GM23248 (cell line): ENCODE measurements at places on chromosomes 12 and 14. TPM values are rescaled to one million over a fixed set of nuclear protein-coding genes. Genes with fewer than 3 reads are reported as not detected.

Gene INHBC
- polyA plus RNA-seq, result 0.09 TPM in 1 of 2 replicates, not detected in the other

Gene L2HGDH
- polyA plus RNA-seq, result 1.8 and 2.0 TPM in 2 replicates

Gene PZP
- polyA plus RNA-seq, result not detected in 2 replicates

Gene ZNF605
- polyA plus RNA-seq, result 5.7 and 7.5 TPM in 2 replicates

Gene HRK
- not detected in 2 replicates for polyA plus RNA-seq

Gene GPD1
- not detected in 2 replicates for polyA plus RNA-seq

Gene SDS
- polyA plus RNA-seq, result not detected in 2 replicates

DNA sequence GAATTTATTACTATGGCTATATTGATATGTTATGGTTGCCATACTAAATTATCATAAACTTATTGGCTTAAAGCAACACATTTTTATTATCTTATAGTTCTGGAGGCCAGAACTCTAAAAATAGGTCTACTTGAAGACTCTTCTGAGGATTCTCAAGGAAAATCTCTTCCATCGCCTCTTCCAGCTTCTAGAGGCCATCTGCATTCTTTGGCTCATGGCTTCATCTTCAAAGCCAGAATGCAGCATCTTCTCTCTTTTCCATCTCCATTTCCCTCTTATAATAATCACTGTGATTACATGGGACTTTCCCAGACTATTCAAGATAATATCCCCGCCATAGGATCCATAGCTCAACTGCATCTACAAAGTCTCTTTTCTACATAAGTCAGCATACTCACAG is 385.4 kb downstream of the RMST start:
- no peaks in the 10 kb centered on the region for H3K4me1 ChIP-seq
- no peak overlapping the region for H3K4me3 ChIP-seq
- no peak for DNase-seq

DNA sequence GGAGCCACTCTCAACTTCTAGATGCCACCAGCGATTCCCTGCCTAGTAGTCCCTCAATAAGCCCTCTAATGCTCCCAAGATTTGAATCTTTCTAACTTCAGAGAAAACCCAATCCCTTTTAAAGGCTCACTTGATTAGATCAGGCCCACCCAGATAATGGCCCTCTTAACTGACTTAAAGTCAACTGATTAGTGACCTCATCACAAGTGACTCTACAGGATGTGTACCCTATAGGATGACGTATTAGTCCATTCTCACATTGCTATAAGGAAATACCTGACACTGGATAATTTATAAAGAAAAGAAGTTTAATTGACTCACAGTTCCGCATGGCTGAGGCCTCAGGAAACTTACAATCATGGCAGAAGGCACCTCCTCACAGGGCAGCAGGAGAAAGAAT is 49.1 kb downstream of the ANKS1B start:
- H3K27ac ChIP-seq, result no peak overlapping the region
- H3K4me1 ChIP-seq, result no peaks in the 10 kb centered on the region
- DNase-seq, result no peak
- no peak overlapping the region for H3K4me3 ChIP-seq
- no peaks in the 10 kb centered on the region for H3K36me3 ChIP-seq
- H3K27me3 ChIP-seq, result no peaks in the 10 kb centered on the region

- peak; percentile 78 for DNase-seq
- peak overlapping the region; percentile 16 for H3K27ac ChIP-seq
Measured at GRCh38 chr14:69242311-69243224, 17.4 kb upstream of the GALNT16 start.

DNA sequence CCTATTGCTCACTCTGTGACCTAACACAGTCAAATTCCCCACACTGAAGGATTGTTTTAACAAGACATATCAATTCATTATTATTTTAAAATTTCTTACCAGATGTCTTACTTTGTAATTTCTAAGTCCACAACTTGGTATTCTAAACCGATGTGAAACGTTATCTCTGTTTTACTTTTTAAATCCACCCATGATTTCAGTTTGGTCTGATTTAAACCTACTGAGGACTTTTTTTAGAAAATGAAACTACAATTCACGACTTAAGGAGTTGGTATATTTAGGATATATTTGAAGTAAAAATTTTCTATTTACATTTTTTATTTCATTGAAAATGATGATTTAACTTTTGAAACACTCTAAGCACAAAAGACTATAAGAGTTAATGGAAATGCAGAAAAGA is 35.1 kb upstream of the GRIP1 start:
- no peak overlapping the region for H3K4me3 ChIP-seq
- H3K27me3 ChIP-seq, result peaks cover 3% of the 10 kb centered on the region
- H3K27ac ChIP-seq, result no peak overlapping the region
- no peak for DNase-seq

DNA sequence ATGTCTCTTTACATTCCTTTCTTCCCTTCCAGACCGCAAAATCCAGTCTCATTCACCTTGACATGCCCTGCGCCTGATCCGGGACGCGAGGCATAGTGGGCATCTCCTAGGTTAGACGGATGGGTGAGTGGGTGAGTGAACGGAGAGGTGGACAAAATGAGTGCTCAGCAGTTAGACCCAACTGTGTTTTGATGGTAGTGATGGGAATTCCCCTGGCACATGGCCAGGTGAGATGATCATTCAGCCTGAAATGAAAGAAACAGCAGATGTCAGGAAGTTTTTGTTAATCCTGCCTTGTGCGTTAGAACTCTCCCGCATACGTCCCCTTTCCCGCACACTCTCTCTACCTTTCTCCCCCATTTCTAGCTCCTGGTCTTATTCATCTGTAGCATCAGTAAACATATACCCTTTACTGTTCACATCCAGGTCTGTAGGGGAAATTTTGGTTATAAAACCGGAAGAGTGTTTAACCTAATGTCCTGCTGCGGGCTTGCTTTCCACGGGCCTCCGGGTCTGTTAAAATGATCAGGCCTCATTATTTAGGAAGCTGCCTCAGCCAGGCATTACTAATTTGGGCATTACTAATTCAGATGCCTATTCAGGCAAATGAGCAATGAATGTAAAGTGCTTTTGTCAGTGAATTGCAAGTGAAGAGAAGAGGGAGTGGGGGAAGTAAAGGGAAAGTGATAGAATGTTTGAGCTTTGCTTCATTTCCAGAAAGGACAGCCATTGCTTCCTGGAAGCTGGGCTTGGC is 172.8 kb downstream of the ETV6 start:
- peak overlapping the region; percentile 53 for H3K27ac ChIP-seq
- peak overlapping the region; percentile 3; the same call in 1 of the 2 replicates for H3K4me3 ChIP-seq
- no peaks in the 10 kb centered on the region for H3K27me3 ChIP-seq
- no peaks in the 10 kb centered on the region for H3K36me3 ChIP-seq

DNA sequence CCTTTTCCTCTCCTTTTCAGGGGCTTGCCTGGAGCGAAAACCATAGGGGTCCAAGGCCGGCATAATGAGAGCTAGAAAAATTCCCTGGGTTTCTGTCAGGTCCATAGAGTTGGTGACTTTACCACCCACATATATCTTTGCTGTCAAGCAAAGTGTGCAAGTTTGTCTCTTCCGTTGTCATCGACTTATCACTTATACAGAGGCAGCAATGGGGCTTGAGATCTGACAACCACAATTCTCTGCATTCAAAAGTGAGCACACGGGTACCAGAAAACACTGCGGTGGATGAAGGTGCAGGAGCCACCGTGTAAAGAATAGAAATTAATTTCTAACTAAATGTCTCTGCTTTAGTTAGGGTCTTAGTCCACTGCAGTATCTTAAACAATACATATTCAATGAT is 162.3 kb downstream of the DAD1 start:
- no peaks in the 10 kb centered on the region for H3K36me3 ChIP-seq
- H3K4me1 ChIP-seq, result peaks cover 13% of the 10 kb centered on the region
- H3K27me3 ChIP-seq, result peaks cover 43% of the 10 kb centered on the region
- no peak overlapping the region for H3K27ac ChIP-seq
- DNase-seq, result no peak

DNA sequence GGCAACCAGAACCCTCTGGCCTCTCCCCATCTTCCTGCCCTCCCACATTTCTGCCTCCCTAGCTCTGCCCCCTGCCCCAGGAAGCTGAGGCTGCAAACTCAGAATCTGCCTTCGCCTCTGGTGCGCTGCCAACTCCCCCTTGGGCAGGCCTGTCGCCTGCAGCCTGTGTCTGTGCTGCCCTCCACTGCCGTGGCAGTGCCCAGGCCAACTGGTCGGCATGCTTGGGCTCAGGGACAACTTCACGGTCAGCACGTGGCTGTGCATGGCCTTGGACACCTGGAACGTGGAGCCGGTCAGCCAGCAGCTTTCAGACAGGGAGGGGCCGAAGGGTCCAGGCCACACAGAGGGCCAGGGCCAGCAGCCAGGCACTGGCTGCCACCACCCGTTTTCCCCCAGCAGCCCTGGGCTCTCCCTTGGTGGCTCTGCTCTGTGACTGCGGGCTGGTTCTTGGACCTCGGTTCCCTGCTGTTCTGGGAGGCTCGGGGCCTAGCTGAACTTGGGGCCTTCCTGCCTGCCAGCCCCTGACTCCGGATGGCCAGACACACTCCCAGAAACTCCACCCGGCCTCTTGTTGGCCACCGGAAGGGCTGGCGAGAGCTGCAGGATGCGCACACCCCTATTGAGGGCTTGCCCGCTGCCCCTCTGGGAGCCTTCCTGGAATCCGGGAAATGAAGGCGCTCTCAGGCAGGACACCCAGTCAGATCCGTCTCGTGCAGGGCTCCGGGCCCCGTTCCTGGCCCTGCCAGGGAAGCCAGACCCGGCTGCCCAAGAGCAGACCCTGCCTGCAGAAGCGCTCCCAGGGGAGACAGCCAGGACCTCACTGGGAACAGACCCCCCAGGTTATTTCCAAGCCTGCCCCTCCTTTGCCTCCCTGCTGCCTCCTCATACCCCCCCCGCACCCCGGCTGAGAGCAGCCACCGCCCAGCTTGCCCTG is 34.2 kb upstream of the PPP1R13B start:
- no peaks in the 10 kb centered on the region for H3K27me3 ChIP-seq
- H3K4me3 ChIP-seq, result no peak overlapping the region
- H3K27ac ChIP-seq, result no peak overlapping the region
- H3K36me3 ChIP-seq, result no peaks in the 10 kb centered on the region
- H3K4me1 ChIP-seq, result peaks cover 12% of the 10 kb centered on the region; the same call in 1 of the 2 replicates

GRCh38 chr14:23145794-23146350 is 26.8 kb upstream of the CEBPE start:
- no peaks in the 10 kb centered on the region for H3K36me3 ChIP-seq
- peak; percentile 31 for DNase-seq
- H3K4me3 ChIP-seq, result no peak overlapping the region

DNA sequence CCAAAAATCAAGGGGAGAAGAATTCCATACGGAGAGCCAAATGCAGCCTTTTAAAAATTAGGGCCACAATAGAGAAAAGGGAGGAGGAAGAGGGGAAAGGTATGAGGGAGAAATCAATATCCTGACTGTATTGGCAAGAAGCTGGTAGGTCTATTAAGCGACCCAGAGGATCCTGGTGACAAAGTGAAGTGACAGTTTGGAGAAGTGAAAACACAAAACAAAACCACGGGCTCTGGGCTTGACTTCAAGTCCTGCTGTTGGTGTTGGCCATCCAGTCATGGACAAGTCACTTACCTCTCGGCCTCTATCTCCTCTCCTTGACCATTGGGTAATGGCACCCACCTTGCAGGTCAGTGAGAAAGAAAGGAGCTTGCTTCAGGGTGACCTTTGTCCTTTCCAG is 47.0 kb upstream of the KCNA5 start:
- H3K4me1 ChIP-seq, result peaks cover 11% of the 10 kb centered on the region
- H3K27me3 ChIP-seq, result peaks cover 16% of the 10 kb centered on the region; the same call in 1 of the 2 replicates
- H3K36me3 ChIP-seq, result no peaks in the 10 kb centered on the region

GRCh38 chr12:13383379-13383778 is 186.9 kb downstream of the EMP1 start:
- H3K4me3 ChIP-seq, result no peak overlapping the region
- no peak overlapping the region for H3K27ac ChIP-seq
- no peak for DNase-seq
- peaks cover 25% of the 10 kb centered on the region for H3K27me3 ChIP-seq
- no peaks in the 10 kb centered on the region for H3K4me1 ChIP-seq
- H3K36me3 ChIP-seq, result no peaks in the 10 kb centered on the region

GRCh38 chr12:26011099-26011498 is 52.6 kb downstream of the RASSF8 start:
- H3K4me3 ChIP-seq, result peak overlapping the region; percentile 11
- no peaks in the 10 kb centered on the region for H3K27me3 ChIP-seq
- peaks cover 45% of the 10 kb centered on the region for H3K4me1 ChIP-seq
- peak overlapping the region; percentile 87 for H3K27ac ChIP-seq
- H3K36me3 ChIP-seq, result no peaks in the 10 kb centered on the region

DNA sequence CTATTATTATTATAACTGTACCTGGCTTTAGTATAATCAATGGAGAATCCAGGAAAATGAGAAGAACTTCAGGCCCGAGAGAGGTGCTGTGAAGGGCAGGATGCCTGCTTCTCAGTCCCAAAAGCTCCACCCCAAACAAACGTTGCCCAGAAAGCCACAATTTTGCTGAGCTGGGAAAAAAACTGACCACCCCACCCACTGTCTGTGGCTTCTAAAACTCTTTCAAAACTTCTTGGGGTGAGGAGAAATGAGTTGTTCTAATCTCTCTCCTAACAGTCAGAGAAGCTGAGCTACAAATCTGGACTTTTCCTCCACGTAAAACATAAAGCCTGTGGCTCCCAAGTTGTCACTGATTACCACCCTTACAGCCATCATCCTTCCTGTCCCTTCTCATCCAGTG is 13.4 kb downstream of the VDR start:
- no peak overlapping the region for H3K27ac ChIP-seq
- no peaks in the 10 kb centered on the region for H3K27me3 ChIP-seq
- no peak overlapping the region for H3K4me3 ChIP-seq
- H3K36me3 ChIP-seq, result 0 out of 2 replicates have a peak, but pooled peaks cover 2% of the 10 kb centered on the region
- H3K4me1 ChIP-seq, result peaks cover 13% of the 10 kb centered on the region

- no peak for DNase-seq
- no peaks in the 10 kb centered on the region for H3K36me3 ChIP-seq
- no peak overlapping the region for H3K27ac ChIP-seq
- H3K4me1 ChIP-seq, result no peaks in the 10 kb centered on the region
- no peak overlapping the region for H3K4me3 ChIP-seq
- H3K27me3 ChIP-seq, result peaks cover 14% of the 10 kb centered on the region; the same call in 1 of the 2 replicates
Measured at GRCh38 chr14:23207146-23207540, 23.7 kb upstream of the SLC7A8 start.

GRCh38 chr12:1796515-1797010 is 23.8 kb upstream of the LRTM2 start:
- H3K27me3 ChIP-seq, result no peaks in the 10 kb centered on the region
- no peaks in the 10 kb centered on the region for H3K4me1 ChIP-seq
- no peaks in the 10 kb centered on the region for H3K36me3 ChIP-seq
- peak overlapping the region; percentile 71 for H3K4me3 ChIP-seq
- no peak overlapping the region for H3K27ac ChIP-seq

- H3K27me3 ChIP-seq, result peaks cover 32% of the 10 kb centered on the region
- no peak overlapping the region for H3K4me3 ChIP-seq
- no peaks in the 10 kb centered on the region for H3K4me1 ChIP-seq
- no peak overlapping the region for H3K27ac ChIP-seq
Measured at GRCh38 chr14:34266344-34266743, 195.7 kb downstream of the SPTSSA start.

- no peak overlapping the region for H3K27ac ChIP-seq
- H3K27me3 ChIP-seq, result no peaks in the 10 kb centered on the region
- no peak overlapping the region for H3K4me3 ChIP-seq
- H3K36me3 ChIP-seq, result no peaks in the 10 kb centered on the region
- peak; percentile 74 for DNase-seq
Measured at GRCh38 chr12:82627799-82628198, 58.9 kb upstream of the TMTC2 start.
